HAP-1 (cell line): ENCODE measurements at places on chromosomes 6 and 20.

DNA sequence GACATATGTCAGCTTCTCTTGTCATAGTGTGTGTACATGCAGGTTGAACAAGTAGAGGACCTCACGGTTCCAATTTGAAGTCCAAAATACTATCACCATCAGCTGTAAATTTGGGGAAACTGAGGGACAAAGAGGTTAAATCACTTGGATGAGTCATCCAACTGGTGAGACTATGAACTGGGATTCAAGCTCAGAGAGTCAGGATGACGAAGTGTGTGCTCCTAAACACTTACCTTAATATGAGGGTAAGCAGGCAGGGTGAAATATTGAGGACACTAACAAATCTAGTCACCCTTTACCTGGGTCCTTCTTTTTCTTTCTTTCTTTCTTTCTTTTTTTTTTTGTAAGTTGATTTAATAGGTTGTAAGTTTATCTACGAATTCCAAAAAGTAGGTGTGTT lies 198.3 kb downstream of the KCNQ5 start:
- DNase-seq = no peak

DNA sequence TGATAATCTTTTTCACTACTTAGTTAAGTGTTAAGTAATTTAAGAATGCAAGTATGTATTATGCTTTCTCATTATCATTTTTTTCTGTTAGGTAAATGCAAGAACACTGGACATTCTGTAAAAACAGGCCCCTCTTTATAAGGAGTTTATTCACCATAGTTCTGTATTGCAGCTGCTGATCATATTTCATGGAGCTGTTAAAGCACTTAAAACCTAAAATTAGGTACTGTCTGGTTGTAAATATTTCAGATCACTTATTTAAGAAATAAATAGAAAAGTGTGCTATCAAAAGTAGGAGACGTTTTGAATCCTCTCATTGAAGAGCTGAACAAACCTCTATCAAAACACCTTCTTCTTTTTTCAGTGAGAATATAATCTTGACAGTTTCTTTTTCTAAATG lies 3.9 kb downstream of the EYA4 start:
- DNase-seq = no peak

DNA sequence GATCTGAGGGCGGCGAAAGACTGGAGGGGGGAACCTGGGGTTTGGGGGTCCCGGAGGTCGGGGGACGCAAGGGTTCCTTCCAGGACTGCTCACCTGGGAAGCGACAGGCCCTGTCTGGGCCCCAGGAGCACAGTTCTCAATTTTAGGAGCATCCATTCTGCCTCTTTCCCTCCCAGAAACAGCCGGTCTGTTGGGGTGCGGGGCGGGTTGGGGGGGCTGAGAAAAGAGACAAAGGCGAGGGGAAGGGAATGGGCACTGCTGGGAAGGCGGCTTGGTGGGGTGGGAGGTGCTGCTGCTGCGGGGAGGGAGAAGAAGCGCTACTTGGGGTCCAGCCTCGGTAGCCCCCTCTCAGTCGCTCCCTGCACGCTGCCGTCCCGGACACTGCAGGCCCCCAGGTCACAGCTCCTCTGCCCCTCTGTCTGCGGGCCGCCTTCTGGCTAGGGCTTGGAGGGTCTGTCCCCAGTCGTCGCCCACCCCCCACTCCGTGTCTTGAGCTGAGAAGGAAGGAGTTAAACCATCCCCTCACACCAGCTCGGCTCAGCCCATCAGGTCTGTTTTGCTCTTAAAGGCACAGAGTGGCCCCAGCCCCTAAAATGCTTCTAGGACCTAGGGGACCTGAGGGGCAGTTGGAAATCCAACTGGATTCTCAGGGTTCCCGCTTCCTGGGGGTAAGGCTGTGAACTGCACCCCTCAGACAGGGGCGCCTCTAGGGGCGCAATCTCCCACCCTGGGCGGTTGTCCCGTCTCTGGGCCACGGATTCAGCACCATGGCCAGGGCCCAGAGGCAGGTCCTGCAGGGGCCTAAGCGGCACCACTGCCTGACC lies 690 bp downstream of the GDAP1L1 start:
- peak; percentile 76 for DNase-seq

DNA sequence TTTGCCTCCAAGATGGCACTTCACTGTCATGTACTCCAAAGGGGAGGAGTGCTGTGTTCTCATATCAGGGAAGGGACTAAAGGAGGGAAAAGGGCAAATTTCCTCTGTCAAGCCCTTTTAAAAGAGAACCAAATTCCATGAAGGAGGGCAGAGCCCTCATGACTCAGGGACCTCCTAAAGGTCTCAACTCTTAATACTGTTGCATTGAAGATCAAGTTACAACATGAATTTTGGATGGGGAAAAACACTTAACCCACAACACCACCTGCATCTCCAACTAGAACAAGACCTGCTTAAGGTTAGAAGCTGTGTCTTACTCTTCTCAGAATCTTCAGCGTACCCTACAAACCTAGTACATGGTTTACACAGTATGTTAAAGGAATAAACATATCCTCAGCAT lies 23.7 kb upstream of the FBXO30 start:
- no peak for DNase-seq

DNA sequence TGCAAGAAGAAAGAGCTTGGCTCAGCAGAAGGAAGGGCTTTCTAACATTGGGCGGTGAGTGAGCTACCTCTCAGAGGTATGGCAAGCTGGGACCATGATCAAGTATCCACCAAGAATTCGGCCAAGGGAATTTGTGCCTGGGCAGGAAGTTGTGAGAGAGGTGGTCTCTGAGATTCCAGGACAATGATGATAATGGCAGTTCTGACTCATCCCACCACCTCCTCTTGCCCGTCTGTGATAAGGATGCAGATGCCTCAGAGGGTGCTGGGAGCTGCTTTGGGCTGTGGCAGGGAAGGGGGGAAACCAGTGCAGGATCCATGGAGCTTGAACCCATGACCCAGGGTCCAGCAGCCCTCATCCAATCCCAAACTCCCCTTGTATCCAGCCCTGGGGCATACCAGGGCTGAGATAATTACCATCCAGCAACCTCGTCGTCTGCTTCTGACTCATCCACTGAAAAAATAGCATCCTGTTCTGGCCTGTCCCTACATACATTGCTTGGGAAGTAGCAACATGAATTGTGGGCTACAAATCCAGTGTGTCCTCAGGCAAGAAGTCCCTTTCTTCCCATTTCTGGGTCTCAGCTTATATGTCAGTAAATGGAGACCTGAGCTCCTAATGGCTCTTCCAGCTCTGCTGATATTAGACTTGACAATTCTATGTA lies 5.9 kb downstream of the TGM6 start:
- no peak for DNase-seq
